Muscle of arm (tissue), 14 donors: ENCODE measurements at places on chromosomes 7 and 10. TPM values are rescaled to one million over a fixed set of nuclear protein-coding genes. Genes with fewer than 3 reads are reported as not detected.

GRCh38 chr10:107022600-107023354, 141.7 kb downstream of the SORCS1 start:
- no peak for DNase-seq

Gene CAV2
- polyA plus RNA-seq = 57.5 TPM

DNA sequence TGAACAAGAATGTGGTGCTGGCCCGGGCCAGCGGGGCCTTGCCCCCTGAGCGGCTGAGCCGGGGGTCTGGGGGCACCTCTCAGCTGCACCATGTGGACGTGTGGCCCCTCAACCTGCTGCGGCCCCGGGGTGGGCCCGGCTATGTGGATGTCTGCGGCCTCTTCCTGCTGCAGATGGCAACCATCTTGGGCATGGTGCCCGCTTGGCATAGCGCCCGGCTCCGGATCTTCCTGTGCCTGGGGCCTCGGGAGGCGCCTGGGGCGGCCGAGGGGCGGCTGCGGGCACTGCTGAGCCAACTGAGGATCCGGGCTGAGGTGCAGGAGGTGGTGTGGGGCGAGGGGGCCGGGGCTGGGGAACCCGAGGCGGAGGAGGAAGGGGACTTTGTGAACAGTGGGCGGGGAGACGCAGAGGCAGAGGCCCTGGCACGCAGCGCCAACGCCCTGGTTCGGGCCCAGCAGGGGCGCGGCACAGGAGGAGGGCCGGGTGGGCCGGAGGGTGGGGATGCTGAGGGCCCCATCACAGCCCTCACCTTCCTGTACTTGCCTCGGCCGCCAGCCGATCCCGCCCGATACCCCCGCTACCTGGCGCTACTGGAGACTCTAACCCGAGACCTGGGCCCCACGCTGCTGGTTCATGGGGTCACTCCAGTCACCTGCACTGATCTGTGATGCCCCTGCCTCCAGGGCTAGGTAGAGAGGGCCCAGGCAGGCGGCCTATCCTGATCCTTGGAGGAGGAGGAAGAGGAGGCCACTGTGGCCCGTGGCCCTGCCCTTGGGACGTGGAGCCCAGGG, 1.1 kb upstream of the TRIP6 start:
- peak; percentile 64 for DNase-seq

DNA sequence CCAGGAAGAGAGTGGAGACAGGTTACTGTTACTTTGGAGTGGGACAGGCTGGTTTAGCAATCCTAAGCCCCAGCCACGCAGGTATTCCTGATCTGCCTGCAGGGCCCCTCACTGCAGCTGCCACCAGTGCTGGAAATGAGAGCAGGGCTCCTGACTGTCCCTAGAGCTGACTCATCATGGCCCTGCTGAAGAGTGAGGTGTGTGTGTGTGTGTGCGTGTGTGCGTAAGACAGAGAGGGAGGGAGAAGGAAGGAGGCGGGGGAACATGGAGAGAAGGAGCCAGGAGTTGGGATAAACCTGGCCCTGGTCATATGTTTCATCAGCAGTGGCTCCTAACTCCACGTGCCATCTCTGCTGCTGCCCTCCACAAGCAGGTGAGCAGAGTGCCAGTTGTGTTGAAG, 3.6 kb downstream of the FOXI2 start:
- no peak for DNase-seq

Gene SPRN
- polyA plus RNA-seq = not detected

DNA sequence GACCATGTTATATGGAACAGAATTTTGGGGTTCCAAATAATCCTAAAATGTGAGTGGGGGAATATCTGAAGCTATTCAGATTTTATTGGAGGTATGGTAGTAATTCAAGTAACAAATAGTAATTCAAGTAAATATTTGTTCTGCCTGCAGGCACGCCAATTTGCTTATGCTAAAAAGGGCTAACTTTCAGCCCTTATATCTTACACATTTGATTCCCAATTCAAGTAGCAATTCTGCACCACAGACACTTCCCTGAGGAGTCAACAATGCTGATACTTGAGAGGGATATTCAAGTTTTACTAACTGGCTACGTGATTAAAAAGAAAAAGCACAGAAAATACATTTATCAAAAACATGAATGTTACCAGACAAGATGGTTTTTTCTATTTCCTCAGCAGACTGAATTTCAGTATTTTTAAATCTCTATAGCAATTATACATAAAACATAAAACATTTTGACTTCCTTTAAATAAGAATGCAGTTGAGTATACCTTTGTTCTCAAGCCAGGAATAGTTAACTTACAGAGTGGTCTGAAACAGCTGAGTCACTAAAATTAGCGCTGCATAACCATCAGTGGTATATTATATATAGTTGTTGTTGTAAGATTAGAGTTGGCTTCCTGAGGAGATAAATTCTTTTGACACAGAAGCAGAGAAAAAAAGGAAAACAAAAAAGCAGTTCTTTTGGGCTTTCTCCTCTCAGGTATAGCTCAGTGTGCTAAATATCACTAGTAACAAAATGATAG, 33.9 kb downstream of the MTPN start:
- DNase-seq = no peak

Gene ITPRID1
- 1.0 TPM for polyA plus RNA-seq

GRCh38 chr7:92072121-92072520, 62.2 kb downstream of the CYP51A1 start:
- DNase-seq = no peak

Gene PPP1R17
- polyA plus RNA-seq = not detected

GRCh38 chr10:70740406-70741288, 44.5 kb downstream of the TBATA start:
- DNase-seq = no peak

Gene FAM25C
- polyA plus RNA-seq = not detected

DNA sequence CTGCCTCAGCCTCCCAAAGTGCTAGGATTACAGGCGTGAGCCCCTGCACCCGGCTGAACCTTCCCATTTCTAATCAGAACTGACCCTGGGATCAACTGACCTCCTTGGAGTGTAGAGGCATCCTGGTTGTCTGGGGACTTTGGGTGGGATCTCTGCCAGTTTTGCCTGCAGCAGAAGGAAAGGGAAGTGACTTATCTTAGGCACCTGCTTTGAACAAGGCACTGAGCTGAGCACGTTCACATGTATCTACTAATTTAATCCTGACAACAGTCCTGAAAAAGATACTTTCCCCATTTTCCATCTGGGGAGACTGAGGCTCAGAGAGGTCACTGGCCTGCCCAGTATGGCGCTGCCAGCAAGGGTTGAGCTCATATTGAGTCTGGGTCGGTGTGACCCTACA, 153.4 kb downstream of the CUX1 start:
- no peak for DNase-seq
